ENCODE measurements at places on chromosomes 11 and 22.

DNA sequence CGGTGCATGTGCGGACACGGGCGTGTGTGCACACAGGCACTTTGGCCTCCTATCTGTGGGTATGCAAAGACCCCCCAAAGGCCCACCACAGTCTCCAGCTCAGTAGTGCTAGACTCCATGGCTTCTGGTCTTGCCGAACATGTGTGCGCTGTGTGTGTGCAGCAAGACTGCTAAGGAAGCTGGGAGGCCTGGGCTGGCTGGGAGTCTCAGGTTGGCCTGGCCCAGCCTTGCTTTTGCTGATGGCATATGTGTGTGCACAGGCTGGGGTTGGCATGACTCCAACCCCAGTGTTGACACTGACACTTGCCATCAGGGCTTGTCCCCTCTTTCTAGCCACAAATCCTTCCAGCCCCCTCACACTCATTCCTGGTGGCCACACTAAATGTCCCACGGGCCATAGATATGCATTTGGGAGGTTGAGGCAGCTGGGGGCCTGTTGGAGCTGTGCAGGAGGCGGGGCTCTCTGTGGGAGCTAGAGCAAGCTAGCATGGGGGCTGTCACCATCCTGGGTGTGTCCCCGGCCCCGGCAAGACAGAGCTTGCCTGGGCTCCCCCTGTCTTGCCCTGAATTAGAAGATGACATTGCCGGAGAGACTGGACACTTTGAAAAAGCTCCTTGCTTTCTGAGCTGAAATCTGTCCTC lies 60.9 kb upstream of the NECTIN1 start:
- DNase-seq: no peak

GRCh38 chr11:68048681-68049508 lies 10.1 kb downstream of the TCIRG1 start:
- no peak for DNase-seq

- no peak for DNase-seq
Observed at GRCh38 chr11:19690885-19691284, 21.8 kb upstream of the NAV2 start.

GRCh38 chr11:32434356-32435151 lies 785 bp downstream of the WT1 start:
- no peak for DNase-seq

GRCh38 chr11:47714554-47715081 lies 551 bp downstream of the AGBL2 start:
- DNase-seq: no peak

- no peak for DNase-seq
Observed at GRCh38 chr22:21650823-21651520, 8.9 kb downstream of the SDF2L1 start.

- no peak for DNase-seq
Observed at GRCh38 chr11:134207538-134208239, 16.1 kb downstream of the NCAPD3 start.

DNA sequence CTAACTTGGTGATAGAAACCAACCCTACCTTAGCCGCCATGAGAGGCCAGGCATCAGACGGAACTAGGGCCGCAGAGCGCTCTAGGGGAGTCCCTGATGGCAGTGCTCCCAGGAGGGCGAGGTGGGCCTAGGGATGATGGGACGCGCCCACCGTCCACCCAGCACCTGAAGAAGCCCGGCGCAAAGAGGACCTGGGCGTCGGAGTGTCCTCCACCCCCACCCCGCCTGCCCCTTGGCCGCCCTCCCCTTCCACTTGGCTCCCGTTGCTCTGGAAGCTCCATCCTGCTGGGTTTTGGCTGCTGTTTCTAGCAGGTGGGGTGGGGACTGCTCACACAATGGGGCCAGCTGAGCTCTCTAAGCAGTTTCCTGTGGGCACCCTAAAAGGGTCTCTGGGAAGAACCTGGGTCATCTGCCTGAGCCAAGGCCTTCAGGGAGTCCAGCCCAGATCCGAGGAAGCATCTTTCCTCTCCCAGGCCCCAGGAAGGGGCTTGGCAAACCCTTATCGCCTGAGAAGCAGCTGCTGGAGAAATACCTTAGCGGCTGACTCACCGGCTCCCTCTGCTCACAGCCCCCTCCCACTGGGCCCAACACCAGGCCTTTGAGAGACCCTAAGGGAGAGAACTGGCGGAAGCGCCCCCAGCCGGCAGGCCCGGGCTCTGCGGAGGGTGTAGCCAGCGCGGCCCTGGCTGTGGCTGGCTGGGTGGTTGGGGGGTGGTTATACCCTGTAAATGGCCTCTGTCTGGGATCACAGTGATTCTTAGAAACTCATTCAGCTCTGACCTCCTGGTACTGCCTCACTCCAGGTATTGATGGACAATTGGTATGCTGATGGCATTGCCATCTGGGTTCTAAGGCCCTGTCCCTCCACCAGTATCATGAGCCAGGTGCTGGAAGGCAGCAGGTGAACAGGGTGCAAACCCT lies 19.3 kb downstream of the CREB3L1 start:
- DNase-seq: no peak

GRCh38 chr11:92528001-92528400 lies 303.4 kb downstream of the FAT3 start:
- DNase-seq: no peak

- DNase-seq: no peak
Observed at GRCh38 chr11:115459563-115459962, 44.7 kb downstream of the CADM1 start.

DNA sequence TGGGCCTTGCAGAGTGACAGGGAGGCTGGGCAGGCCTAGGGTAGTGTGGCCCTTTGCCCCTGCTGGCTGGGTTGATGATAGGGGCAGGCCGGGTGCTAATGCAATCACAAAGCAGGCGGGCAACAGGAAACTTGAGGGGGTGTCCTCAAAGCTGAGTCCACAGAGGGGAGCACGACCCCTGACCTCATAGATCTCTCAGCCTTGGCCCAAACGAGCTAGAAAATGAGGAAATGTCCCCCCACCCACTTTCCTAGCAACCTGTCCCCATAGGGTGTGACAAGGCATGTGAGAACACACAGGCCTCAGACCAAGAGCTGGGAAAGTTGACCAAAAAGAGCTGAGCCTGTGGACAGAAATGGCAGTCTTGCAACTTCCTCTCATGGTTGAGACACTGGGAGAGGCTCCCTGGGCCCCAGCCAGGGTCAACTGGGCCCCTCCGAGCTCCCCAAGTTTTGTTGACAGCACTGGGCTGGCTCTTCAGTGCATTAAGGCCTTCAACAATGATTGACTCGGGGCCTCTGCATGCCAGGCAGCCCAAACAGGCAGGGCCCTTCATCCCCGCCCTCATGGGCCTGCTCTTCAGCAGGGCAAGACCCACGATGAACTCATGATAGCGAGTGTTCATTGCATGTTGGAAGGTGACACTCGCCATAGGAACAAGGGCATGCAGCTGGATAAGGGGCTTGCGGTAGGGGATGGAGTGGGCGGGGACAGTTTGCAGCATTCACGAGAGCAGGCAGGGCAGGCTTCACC lies 9.8 kb upstream of the SPI1 start:
- no peak for DNase-seq

GRCh38 chr11:65429724-65430405 lies 7.3 kb downstream of the NEAT1 start:
- DNase-seq: peak; percentile 67

GRCh38 chr11:134244593-134244992 lies 8.6 kb downstream of the THYN1 start:
- no peak for DNase-seq

- no peak for DNase-seq
Observed at GRCh38 chr11:17579451-17579850, 32.4 kb downstream of the OTOG start.

DNA sequence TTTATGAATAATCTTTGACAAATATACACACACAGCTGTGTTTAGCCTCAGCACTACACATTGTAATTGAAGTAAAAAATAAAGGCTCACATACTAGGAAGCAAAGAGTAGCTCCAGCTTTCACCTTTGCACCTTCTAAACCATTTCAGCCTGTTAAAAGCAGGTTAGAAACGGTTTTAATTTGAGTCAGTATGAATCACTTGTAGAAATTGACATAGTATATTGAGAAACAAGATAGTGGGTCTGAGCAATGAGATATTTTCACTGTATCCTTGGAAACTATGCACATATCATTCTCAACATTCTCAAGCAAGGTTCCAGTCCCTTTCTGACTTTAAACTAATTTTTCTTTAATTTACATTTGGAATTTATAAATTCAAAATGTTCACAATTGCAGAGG lies 380.3 kb downstream of the AASDHPPT start:
- no peak for DNase-seq

- no peak for DNase-seq
Observed at GRCh38 chr11:62931499-62932278, 10.5 kb upstream of the CHRM1 start.

DNA sequence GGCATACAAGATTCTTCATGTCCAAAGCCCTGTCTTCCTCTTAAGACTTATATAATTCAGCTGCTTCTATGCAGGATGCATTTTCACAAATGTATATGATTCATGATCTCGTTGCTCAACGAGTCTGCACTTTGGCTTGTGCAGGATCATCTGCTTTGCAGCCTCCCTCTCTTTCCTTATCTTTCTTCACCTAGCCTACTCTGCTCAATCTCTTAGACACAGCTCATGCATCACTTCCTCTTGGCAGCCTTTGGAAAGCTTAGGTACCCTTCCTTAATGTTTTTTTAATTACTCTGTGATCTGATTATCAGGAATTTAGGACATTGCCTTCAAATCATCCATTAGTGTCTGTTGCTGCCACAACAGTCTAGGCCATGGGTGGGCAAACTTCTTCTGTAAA lies 673.8 kb downstream of the NELL1 start:
- DNase-seq: no peak

DNA sequence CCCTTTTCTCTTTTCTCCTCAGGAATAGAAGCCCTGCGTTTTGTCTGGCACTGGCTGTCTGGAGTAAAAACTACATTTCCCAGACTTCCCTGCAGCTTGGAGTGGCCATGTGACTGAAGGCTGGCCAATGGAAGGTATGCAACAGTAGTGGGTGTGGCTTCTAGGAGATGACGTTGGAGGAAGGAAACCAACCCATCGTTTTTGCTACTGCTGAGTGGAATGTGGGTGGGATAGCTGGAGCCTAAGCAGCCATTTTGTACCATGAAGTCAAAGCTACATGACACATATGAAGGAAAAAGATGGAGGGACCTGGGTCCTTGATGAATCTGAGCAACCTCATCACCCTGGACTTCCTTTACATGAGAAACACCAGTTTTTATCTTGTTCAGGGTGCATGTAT lies 19.6 kb downstream of the FGF3 start:
- peak; percentile 3 for DNase-seq

GRCh38 chr11:128482512-128483191 lies 104.7 kb downstream of the ETS1 start:
- DNase-seq: no peak

DNA sequence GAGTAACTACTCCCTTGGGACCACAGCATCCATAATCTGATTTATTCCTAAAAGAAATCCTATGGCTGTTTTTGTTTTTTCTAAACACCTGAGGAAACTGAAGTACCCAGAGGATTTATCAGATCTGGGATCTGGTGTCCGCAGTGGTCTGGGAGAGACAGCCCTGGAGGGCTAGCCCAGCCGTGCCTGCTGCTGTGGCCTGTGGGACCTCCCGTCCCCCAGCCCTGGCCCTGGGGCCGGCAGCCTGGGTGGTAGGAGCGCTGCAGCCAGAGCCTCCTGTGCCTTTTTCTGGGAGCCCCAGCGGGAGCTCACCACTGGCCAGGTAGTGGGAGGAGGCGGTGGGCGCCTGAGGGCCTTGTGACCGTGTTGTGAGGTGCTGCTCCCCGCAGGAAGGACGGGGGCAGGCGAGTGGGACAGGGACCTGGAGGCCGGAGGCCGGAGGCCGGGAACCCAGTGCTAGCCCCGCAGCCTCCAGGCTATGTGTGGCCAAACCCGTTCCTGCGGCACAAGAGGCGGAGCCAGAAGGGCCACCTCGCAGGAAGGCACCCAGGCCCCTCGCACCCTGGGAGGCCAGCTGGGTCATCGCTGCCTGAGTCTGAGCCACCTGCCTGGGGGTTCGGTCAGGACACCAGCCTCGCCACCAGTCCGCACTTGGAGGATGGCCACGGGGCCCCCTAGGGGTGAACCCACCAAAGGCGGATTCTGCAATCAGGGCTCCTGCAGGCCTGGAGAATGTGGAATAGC lies 18.2 kb upstream of the C11orf96 start:
- DNase-seq: no peak

GRCh38 chr11:108863528-108863927 lies 198.7 kb downstream of the DDX10 start:
- no peak for DNase-seq

DNA sequence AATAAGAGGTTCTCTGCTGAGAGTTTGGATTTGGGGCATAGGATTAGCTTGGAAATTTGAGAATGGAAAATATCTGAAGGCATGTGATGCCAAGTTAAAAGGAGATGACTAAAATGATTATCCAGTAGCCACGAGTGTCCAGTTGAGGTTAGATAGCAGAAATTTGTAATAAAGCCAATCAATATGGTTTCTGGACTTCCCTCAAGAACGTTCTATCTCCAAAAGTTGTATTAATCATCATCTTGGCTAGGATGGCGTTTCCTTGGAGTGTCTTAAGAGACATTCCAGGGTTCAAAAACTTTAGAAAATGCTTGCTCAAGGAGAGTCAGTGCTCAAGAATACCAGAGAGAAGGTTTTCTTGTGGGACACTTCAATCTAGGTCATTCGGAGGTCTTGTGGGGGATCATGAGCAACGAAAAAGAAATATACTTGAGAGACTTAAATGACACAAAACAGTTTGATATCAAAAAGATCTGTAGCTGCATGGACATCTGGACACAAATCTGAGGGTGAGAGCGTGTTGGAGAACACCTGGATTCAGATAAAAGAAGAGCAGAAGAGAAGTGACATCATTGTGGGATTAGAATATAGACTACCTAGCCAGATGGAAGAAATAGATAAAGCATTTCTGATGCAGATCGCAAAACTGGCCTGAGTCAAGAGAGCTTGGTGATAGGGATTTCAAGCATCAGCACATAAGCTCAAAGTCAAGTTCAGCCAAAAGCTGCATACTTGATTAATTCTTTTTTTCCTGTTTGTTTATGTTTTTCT lies 97.7 kb downstream of the ARFGAP2 start:
- no peak for DNase-seq

- DNase-seq: no peak
Observed at GRCh38 chr11:113991170-113991569, 16.3 kb downstream of the HTR3A start.

DNA sequence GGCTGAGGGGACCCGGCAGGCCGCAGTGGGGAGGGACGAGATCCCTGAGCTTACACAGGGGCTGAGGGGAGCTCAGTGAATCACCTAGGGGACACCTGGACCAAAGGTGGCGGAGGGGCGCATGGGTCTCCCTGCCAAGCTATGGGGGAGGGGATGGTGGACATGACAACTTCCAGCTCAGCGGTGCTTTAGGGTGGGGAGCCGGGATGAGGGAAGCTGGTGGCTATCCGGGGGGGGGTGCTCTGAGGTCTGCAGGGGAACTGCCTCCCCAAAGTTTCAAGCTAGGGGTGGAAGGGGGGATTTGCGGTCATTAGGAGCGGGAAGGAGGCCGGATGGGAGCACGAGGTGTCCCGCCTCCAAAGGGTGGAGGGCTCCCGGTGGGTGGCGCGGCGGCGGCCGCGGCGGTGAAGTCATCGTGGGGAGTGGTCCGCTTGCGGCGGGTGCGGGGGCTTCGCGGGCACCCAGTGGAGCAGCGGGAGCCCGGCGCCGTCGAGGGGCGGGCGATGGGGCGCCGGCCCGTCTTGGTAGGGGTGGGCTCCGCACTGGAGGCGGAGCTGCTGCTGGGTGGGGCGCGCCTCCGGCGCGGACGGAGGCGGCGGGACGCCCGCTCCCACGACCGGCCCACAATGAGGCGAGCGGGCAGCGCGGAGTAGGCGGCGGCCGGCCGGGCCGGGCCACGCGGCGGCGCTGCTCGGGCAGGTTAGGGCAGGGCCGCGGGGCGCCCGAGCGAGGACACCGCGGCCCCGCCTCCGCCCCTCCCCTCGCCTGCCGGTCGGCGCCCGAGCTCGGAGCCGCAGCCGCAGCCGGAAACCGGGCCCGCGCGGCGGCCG lies at the start of gene MICALL1:
Gene MICALL1, plus strand, starts transcription at position 764 of the 830 bp plus-strand sequence. CDS start 126 bp downstream, outside the sequence.
- DNase-seq: peak; percentile 79

- peak; percentile 91 for DNase-seq
Observed at GRCh38 chr22:39388261-39389011, 11.1 kb upstream of the TAB1 start.

Data from mucosa of descending colon (tissue), 3 donors.